NK-92 treated with Interleukin-12 subunit alpha and Interleukin-12 subunit beta, amount 100 ng/mL, for 24 hours (cell line): ENCODE measurements at places on chromosomes 4 and X.

DNA sequence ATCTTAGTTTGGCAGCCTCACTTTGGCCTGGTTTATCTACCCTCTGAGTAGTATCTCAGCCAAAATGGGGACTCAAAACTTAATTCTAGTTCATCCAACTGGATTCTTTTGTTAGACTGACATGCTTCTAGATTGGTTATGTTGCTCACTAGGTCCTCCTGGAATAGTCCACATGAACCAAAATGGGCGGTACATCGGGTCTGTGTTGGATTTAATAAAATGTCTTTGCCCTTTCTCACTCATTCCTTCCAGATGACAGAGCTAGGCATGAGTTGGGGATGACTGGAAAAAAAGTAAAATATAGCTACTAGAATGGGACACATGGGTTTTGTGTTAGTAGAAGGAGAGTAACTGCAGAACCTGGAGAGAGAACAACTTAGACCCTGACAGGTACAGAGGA, 247.9 kb downstream of the CCSER1 start:
- DNase-seq: no peak

DNA sequence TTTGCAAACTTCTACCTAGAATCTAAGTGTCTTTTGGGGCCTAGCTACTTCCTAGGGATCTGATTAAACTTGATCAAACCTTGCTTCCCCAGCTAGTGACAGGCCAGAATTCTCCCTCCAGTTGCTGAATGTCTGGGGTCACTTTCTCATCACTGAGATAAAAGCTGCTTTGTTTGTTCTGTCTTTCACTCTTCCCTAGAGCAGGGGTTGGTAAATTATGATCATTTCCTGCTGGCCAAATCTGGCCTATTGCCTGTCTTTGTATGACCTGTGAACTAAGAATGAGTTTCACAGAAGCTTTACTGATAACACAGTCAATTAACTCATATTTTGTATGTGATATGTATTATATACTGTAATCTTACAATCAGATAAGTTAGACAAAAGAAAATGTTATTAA, 157.8 kb upstream of the AADAT start:
- no peak for DNase-seq

GRCh38 chr4:88531549-88531948, 8.0 kb upstream of the PYURF start:
- DNase-seq: no peak

GRCh38 chr4:173936861-173937260, 346.6 kb downstream of the FBXO8 start:
- no peak for DNase-seq
